Endothelial cell (in vitro differentiated cells): ENCODE measurements at places on chromosomes 12 and 14.

DNA sequence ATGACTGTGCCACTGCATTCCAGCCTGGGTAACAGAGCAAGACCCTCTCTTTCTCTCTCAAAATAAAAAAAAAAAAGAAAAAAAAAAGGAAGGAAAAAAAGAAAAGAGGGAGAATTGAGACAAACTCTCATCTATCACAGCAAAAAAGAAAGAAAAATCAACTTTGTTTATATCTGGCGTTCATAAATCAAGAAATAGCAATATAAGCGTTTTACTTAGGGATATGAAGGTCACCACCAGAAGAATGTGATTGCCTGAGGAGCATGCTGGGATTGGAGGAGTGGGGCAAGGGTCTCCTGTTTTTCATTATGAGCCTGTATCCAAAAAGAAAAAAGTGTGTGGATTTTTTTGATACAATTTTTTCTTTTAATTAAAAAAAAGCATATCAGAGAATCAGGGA is 78.4 kb downstream of the HECTD4 start:
- DNase-seq = no peak

DNA sequence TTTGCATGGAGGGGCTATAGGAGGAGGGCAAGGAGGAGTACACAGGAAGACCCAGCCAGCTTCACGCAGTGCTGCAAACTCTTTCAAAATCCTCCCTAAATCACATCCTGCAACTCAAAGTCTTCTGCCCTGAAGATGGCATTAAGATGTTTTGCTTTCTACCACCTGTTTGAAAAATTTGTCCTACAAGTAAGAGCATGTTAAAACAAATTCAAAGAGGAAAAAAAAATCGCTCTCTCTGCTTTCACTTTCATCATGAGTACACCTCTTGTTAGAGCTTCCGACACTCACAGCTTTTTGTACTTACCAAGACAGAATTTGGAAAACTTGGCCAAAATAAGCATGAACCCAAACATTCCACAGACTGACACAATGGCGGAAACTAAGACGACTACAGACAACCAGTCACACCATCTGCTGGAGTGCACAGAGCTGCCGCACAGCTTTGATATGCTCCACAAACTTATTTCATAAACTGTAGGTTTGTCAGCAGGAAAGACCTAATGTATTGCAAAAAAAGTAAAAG is 21.3 kb downstream of the GCH1 start:
- no peak for DNase-seq

GRCh38 chr12:76704693-76705092 is 59.2 kb upstream of the ZDHHC17 start:
- no peak for DNase-seq

GRCh38 chr14:41299924-41300323 is 306.8 kb upstream of the LRFN5 start:
- DNase-seq = no peak

- DNase-seq = no peak
Observed at GRCh38 chr14:87407344-87407743, 585.6 kb downstream of the GALC start.

DNA sequence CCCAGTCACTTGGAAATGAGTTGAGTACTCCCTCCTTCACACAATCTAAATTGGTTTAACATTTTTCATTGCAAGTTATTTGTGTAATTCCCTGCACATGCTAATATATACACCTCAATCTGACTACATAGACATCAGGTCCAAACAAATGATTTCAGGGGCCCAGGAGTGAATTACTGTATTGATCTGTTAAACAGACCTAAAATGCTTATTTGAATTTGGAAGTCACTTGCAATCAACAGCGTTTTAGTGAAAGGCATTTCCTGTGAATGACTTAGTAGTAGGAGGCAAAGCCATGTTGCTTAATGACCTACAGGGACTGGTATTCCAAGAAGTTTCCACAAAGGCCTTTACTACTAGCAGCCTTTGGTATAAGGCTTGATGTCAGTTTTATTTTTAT is 22.6 kb upstream of the SLC15A5 start:
- DNase-seq = no peak

DNA sequence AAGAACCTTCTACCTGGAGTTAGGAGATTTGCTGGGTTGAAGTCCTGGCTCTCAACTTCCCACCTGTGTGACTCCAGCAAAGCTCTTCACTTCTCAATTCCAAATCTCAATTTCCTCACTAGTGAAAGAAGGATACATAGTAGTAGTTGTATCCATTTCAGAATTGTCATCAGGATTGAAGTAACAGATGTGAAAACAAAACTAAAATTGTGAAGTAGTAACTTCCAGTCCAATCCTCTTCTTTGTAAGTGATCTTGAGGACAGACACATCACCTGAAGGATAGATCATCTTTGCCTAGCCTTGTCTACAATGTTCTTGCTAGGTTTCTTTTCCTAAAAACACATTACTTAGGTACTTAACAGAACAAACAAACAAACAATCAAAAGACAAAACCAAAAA is 1.2 kb upstream of the LRRK2 start:
- no peak for DNase-seq

- no peak for DNase-seq
Observed at GRCh38 chr12:5565933-5566599, 134.2 kb downstream of the NTF3 start.

- peak; percentile 50 for DNase-seq
Observed at GRCh38 chr14:81990312-81990761, 456.7 kb upstream of the SEL1L start.

- no peak for DNase-seq
Observed at GRCh38 chr14:34051966-34052657, 101.2 kb upstream of the EGLN3 start.

GRCh38 chr14:40476005-40476404 is 1043.8 kb upstream of the FBXO33 start:
- DNase-seq = no peak

GRCh38 chr12:64526859-64527258 is 74.9 kb downstream of the TBK1 start:
- no peak for DNase-seq

- no peak for DNase-seq
Observed at GRCh38 chr12:3089588-3089987, 12.4 kb downstream of the TSPAN9 start.

DNA sequence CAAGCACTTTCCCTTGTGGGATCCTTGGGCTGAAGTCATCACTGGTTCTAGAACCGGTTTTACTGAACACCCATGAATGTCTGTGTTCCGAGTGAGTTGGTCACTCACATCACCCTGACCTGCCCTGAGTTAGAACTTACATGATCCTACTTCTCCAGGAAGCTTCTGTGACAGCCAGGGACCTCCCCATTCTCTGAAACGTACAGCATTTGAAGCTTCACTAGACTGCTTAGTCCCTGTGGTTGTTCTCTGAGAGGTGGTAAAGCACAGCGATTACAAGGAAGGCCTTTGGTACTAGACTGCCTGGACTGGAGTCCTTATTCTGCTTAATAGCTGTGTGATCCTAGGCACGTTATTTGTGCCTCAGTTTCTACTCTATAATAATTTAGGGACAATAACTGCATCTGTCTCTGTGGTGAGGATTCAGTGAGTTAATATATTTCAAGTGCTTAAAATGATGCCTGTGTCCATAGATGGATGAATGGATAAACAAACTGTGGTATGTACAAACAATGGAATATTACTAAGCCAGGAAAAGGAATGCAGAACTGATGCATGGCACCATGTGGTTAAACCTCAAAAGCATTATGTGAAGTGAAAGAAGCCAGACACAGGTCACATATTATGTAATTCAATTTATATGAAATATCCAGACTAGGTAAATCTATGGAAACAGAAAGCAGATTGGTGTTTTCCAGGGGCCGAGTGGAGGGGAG is 54.7 kb upstream of the DDX11 start:
- DNase-seq = no peak

DNA sequence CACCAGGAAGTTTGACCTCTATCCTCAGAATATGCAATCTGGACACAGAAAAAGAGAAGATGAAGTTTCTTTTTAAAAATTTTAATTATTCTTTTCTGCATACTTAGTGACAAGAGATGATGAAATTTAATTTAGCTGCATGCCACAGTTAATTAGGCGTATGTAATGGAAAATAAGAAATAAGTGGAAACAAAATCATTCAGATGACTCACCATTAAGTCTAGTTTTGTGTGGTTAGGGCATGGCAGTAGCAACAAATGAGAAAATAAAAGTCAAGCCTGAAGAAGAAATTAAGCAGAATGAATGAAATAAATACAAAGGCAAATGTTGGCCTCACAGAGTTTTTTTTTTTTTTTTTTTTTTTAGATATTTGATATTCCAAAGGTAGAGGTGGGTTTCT is 30.9 kb upstream of the KLRD1 start:
- DNase-seq = no peak

- DNase-seq = peak; percentile 37
Observed at GRCh38 chr12:98439471-98439951, 75.9 kb upstream of the TMPO start.

DNA sequence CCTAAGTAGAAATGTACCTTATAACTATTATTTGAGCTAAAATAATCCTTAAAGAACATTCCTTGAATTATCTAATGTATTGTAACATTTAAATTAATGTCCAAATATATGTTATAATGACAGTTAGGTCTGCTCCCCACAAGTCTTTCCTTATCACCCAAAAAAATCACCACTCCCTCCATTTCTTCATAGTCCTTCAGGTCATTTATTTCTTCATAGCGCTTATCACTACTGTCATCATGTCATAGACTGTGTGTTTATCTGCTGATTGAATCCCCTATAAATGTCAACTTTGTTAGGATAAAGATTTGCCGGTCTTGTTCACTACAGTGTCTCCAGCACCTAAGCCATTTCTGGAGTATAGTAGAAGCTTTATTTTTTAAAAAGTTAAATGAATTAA is 12.0 kb downstream of the LUM start:
- DNase-seq = no peak

GRCh38 chr14:105046891-105047282 is 18.3 kb downstream of the GPR132 start:
- DNase-seq = no peak

GRCh38 chr14:35147186-35147585 is 24.8 kb downstream of the PRORP start:
- DNase-seq = no peak

GRCh38 chr12:110234331-110234751 is 46.7 kb upstream of the ATP2A2 start:
- DNase-seq = no peak

- peak; percentile 31 for DNase-seq
Observed at GRCh38 chr12:56634242-56634836, 4.2 kb upstream of the BAZ2A start.

GRCh38 chr14:102589761-102590290 is 2.6 kb upstream of the RCOR1 start:
- no peak for DNase-seq

GRCh38 chr12:48788854-48789775 is at the start of gene ADCY6:
Gene ADCY6 (minus strand): TSS chr12:48789089. CDS start chr12:48783434, 5,655 bp downstream.
- peak; percentile 68 for DNase-seq

- no peak for DNase-seq
Observed at GRCh38 chr12:103908877-103909276, 21.3 kb upstream of the HSP90B1 start.

DNA sequence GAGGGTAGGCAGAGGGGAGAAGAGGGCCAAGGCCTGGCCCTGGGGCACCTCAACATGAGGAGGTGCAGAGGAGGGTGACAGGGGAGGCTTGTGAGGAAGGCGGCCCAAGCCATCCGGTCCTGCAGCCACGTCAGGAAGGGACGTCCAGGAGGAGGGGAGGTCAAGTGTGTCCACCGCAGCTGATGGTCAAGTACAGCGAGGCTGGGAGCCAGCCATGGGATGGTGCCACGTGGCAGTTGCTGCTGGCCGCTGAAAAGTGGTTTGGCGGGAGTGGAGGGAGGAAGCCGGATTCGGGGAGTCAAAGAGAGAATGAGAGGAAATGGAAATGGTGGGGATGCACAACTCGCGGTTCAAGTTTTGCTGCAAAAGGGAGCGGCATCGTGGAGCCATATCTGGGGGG is 41.2 kb downstream of the PRIMA1 start:
- no peak for DNase-seq

DNA sequence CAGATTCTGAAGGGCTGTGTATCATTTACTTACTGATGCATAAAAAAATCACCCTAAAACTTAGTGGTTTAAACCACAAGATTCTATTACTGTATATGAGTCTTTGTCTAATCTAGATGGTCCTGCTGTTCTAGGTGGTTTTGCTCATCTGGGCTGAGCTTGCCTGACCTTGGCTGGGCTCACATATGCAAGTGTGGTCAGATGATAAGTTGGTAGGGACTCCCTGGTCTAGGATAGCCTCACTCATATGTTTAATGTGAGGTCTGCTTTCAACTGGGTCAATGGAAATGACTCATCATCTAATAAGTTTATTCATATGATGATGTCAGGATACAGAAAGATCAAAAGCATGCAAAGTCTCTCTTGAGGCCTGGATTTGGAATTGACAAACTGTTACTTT is 887.8 kb downstream of the TRHDE start:
- DNase-seq = no peak

- DNase-seq = no peak
Observed at GRCh38 chr14:75784314-75784686, 123.3 kb downstream of the TTLL5 start.

DNA sequence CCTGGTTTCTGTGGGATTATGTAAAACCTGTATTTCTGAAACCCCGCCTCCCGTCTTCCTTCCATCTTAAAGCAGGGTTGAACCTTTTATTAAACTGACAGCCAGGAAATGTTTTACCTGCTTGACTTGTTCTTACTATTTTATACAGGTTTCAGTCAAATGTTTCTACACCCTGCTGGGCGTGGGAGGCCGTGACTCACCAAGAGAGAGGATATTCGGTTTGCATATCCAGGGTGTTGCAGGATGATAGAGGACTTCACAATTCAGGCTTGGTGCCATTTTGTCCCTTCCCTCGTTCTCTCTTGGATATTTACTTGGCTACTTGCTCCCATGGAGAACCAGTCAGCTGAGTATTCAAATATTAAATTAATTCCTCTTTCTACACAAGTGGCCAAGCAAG is 69.7 kb downstream of the ARF6 start:
- DNase-seq = no peak

DNA sequence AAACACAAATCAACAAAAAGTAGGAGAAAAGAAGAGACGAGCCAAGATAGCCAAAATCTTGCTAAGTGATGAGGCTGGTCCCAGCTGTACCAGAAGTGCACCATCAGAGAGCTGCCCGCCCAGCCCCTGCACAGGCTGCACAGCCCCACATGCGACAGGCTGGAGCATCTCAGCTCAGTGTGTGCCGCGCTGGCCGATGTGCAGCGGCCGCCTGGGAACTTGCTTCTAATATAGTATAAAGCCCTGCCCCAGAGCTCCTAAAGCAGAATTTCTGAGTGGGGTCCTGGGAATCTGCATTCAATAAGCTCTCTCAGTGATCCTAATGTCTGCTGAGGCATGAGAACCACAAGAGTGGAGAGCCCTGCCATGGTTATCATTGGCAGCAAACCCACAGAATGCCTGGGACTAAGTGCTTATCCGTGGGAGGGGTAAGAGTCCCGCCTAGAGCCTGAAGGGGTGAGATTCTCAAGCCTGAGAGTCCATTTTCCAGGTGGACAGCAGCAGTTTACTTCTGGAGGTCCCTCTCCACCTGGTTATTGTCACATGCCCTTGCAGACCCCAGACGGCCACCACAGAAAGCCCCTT is 171.6 kb downstream of the DPF3 start:
- no peak for DNase-seq

DNA sequence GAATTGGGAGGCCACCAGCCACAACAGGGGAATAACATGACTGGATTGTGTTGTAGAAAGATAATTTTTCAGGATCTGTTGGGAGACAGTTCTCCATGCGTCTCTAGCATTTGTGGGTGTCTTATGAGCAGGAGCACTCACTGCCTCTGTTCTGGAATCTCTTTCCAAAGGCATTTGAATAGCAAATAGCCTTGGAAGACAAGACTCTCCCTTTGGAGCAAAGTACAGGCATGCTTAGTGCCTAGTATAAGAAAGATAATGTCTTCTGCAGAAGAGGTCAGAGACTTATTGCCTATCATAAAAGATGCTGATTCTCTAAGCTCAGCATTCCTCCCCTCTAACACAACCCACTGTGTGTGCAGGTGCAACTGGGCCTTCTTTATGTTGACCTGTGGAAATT is 58.3 kb downstream of the VCPKMT start:
- no peak for DNase-seq
